ENCODE measurements at places on chromosomes 13 and 19. TPM values are rescaled to one million over a fixed set of nuclear protein-coding genes. Genes with fewer than 3 reads are reported as not detected.

SSC5D gene
- polyA plus RNA-seq: 1.6 TPM

FXYD3 gene
- 15.4 TPM for polyA plus RNA-seq

GAPDHS gene
- not detected for polyA plus RNA-seq

KLK12 gene
- polyA plus RNA-seq: not detected

ERCC5 gene
- polyA plus RNA-seq: 83.8 TPM

CEACAM19 gene
- polyA plus RNA-seq: 10.9 TPM

LRRC4B gene
- 15.0 TPM for polyA plus RNA-seq

RETN gene
- 1.3 TPM for polyA plus RNA-seq

MUC16 gene
- 0.03 TPM for polyA plus RNA-seq

VN1R4 gene
- polyA plus RNA-seq: not detected

ZNF571 gene
- 10.9 TPM for polyA plus RNA-seq

GDF15 gene
- polyA plus RNA-seq: 5.2 TPM

ZNF225 gene
- 10.9 TPM for polyA plus RNA-seq

DNA sequence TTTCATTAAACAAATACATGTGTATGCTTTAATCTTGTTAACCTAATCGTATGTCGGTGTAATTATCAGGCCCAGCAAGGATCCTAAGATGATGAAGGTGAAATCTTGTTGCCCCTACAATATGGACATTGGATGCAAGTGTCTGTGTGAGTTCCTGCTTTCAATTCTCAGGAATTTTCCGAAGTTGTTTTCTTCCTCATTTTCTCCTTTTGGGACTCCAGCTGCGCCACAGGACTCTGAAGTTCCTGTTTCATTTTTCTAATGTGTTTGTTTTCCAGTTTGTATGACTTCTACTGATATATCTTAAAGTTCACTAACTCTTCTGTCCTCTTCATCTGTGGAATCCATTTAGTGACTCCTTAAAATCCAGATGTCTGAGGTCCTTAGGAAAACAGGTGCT, 11.9 kb upstream of the OR7D2 start:
- DNase-seq: no peak

GRCh38 chr13:25821776-25822175, 230.0 kb downstream of the SHISA2 start:
- no peak for DNase-seq

GRCh38 chr13:64154514-64154913, 2738.9 kb upstream of the PCDH20 start:
- no peak for DNase-seq

GRCh38 chr13:40458720-40458990, 207.8 kb downstream of the FOXO1 start:
- DNase-seq: no peak

GRCh38 chr13:82739881-82740280, 1142.4 kb downstream of the SLITRK1 start:
- no peak for DNase-seq

DNA sequence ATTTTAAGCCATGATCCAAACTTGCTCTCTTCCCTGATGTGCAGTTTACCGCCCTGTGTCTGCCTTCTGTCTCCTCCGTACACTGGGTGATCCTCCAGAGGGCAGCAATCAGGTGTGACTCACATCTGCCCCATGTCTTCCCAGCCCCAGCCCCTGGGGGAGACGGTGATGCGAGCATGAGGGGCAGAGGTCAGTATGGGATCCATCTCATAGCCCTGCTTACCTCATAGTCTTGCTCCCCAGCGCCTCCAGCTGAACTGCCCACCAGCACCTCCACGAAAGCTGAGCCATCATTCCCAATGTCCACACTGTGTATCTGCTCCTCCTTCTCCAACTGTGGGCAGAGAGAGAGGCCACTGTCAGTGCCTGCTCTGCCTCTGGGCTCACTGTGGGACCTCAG, 14.6 kb downstream of the XRCC1 start:
- no peak for DNase-seq

GRCh38 chr13:34990399-34991214, 48.5 kb downstream of the NBEA start:
- DNase-seq: no peak

GRCh38 chr13:48783181-48783630, 129.5 kb downstream of the CYSLTR2 start:
- no peak for DNase-seq

GRCh38 chr13:20671789-20672188, 31.7 kb upstream of the IL17D start:
- no peak for DNase-seq

GRCh38 chr19:13127811-13128575, 9.9 kb downstream of the NACC1 start:
- no peak for DNase-seq

DNA sequence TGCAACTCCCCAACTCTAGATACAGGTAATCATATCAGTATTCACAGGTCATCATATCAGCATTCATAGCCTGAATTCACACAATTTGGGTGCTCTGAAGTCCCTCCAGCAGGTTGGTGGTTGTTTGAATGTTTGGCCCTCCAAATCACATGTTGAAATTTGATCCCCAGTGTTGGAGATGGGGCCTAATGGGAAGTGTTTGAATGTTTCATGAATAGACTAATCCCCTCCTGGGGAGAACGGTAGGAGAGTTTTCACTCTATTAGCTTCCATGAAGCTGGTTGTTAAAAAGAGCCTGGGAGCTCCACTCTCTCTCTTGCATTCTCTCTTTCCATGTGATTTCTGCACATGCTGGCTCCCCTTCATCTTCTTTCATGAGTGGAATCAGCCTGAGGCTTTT, 288.6 kb upstream of the PCDH9 start:
- DNase-seq: no peak

DNA sequence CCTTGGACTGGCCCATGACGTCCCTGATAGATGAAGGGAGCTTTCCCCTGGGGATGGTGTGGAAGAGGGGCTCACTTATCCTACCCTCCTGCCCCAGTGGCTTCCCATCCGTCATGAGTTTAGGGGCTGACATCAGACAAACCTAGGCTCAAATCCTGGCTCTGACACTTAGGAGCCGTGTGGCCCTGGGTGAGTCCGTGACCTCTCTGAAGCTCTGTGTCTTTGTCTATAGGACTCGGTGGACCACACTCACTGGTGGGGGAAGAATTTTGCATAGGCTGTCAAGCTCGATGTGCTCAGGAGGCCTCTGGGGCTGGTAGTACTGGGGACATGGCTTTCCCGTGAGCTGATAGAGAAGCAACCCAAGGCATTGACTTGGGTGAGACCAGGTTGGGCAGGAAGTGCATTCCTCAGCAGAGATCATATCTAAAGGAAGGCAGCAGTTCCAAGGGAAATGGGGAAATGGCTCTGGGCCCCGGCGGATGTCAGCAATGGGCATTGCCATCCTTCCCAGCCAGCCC, 17.4 kb upstream of the AP1M2 start:
- no peak for DNase-seq

DNA sequence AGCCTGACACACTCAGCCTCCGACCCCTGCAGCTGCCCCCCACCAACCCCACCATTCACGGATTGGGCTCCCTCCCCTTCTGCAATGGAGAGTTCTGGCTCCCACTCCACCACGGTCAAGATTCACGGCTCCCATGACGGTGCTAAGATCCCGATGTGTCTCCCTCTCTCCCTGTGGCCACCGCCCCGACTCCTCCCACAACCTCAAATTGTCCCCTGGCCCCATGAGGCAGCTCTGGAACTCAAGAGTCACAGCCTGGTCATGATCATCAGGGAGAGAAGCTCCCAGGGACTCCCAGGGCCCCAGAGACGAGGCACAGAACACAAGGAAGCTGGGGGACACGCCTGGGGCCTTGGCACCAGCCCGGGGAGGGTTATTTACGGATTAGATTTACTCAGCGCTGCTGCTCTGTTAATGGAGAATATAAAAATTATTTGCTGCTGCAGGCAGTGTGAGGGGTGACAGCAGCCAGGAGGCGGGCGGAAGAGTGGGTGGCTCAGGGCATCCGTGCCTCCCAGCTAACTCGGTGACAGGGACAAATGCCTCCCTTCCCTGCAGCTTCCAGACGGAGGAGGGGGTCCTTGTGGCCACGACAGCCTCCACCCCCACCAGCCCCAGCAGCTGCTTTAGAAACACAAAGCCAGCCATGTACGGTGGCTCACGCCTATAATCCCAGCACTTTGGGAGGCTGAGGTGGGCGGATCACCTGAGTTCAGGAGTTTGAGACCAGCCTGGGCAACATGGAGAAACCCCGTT, 184.2 kb downstream of the PTPRS start:
- DNase-seq: no peak

- DNase-seq: no peak
These were observed 4.8 kb downstream of the MEGF8 start for GRCh38 chr19:42330241-42330711.

GRCh38 chr13:99103536-99103935, 97.1 kb upstream of the UBAC2 start:
- no peak for DNase-seq

DNA sequence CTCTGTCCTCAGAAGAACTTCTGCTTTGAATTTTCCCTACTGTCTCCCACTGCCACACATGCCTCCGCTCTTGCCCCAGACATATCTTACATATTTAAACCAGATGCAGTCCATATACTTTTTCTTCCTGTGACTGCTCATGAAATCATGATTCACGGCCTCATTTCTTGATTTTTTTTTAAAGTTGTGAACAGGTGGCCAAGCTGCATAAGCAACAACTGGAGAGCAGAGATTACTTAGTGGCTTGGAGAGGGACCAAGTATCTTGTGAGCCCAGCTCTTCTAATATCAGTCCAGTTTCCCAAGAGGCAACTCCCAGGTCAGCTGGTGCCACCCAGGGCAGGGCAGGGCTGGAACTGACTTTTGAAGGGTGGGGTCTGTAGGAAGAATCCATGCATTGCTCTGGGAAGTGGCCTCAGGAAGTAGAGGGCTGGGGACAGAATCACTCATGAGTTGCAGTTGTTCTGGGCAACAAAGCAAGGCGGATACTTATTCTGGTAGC, 152.4 kb downstream of the LMO7 start:
- no peak for DNase-seq

GRCh38 chr19:46210669-46211068, 18.9 kb upstream of the IGFL1 start:
- no peak for DNase-seq

DNA sequence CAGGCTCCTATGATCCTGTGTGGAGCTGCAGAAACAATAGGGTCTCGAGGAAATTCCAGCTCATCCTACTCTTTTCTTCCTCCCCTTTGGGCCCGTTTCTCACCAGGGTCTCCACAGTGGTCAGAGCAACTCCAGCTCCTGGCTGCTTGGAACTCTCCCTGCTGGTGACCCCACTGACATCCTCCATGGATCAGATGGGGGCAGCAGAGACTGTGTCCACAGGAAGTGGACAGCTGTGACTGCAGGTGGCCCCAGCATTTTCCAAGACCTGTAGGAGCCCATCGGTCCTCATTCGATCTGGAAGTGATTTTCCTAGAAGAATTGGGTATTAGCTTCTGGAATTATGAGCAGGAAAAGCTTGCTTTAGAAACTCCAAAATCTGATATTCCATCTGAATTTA, 208.5 kb downstream of the ZNF536 start:
- no peak for DNase-seq

GRCh38 chr19:23101241-23101640, 15.6 kb upstream of the ZNF730 start:
- no peak for DNase-seq

GRCh38 chr19:17629760-17630159, 58.4 kb downstream of the UNC13A start:
- DNase-seq: no peak

DNA sequence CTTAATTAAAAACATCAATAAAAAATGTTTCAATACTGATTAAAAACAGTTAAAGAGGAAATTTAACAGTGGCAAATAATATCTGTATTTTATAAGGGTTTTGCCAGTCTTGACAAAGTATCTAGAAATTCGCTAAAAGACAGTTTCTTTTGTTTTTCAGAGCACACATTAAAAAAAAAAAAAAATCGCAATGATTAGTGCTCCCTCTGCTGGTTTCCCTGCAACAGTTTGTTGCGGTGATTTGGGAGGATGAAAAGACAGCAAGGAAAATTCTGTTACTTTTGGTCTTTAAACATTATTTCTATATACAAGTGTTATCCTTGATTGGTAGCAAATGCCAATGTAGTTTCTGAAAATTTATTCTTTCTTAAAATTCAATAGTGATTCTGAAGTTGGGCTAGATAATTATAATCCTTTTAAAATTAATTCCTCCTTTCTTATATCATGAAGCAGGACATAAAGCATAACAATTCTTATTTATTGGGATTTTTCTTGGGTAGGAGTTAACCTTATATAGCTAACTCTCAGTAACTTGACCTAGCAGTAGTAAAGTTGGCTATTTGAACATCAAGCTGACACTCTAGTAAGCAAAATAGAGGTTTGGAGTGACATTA, 23.1 kb upstream of the SPRY2 start:
- DNase-seq: no peak

DNA sequence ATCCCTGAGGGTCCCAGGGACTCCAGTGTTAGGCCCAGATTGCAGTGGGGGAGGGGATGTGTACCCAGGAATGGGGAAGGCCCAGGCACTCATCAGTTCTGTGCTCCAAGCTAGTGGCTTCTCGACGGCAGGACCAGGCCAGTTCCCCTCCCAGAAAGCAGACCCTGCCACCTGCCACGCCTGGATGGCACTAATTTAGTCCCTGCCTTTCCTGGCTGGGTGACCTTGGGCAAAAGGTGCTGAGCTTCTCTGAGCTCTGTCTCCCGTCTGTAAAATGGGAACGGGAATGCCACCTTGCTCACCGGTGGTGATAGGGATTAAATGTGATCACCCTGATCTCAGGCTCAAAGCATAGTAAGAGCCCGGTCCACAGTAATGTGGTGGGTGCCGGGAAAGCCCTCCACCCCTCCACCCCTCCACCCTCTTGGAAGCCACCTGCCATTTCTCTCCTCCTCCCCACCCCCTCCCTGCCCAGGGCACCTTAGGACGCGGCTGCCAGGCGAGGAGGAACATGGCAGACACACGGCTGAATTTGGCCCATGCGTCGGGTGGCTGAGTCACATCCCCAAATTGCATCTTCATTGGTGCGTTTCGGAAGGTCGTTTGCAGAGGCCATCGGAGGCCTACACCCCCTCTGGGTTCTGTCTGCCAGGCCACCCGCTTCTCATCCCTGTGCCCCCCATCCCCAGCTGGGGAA, 2.3 kb downstream of the KCNN1 start:
- DNase-seq: no peak

GRCh38 chr13:112183532-112184090, 116.7 kb downstream of the SOX1 start:
- no peak for DNase-seq

GRCh38 chr19:21604951-21605476, 99.6 kb downstream of the ZNF429 start:
- no peak for DNase-seq

DNA sequence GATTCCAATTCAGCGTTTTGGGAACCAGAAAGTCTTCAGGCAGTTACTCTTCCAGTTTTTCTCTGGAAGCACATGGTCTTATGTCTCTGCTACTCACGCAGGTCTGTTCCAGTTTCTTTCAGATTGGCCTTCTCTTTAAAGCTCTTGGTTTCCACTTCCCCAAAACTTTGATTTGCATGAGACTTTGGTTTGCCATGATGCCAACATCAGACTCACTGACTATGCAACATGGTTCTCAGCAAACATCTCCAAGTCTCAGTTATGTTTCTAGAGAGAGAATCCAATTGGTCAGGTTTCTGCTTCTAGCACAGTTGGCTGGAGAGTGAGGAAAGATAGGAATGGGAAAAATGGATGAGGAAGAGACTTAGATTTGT, 3.1 kb downstream of the AKAP11 start:
- DNase-seq: no peak
